ENCODE measurements at places on chromosomes 7 and 10.

GRCh38 chr10:25972631-25973030 is 38.6 kb downstream of the MYO3A start:
- no peak for DNase-seq

- DNase-seq, result no peak
Observed at GRCh38 chr10:13152296-13152695, 9.1 kb upstream of the MCM10 start.

GRCh38 chr7:44540592-44541027 is 520 bp downstream of the NPC1L1 start:
- no peak for DNase-seq

DNA sequence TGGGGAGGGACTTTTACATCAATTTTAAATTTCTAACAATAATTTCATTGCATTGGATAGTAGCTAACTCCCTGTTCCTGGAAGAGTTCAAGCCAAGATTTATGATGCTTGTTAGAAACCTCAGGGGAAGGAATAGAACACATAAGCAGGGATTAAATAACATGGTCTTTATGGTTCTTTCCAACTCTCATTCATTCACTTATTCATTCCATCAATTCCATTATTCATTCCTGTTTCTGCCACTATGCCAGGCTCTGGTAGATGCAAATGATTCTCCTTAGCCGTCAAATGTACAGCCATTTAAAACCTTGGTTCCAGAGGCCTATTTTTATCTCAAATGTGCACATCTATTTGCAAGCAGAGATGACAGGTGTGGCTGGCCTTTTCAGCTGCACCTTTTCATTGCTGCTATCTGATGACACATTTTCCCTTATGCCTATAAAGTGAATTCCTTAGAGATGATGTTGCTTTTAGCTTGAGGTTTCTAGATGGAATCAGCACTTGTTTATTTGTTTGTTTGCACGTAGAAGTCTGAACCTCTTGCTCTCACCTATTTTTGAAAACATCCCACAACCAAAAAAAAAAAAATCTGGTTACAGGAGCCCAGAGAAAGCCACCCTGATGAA is 205.7 kb upstream of the IGFBP3 start:
- no peak for DNase-seq

DNA sequence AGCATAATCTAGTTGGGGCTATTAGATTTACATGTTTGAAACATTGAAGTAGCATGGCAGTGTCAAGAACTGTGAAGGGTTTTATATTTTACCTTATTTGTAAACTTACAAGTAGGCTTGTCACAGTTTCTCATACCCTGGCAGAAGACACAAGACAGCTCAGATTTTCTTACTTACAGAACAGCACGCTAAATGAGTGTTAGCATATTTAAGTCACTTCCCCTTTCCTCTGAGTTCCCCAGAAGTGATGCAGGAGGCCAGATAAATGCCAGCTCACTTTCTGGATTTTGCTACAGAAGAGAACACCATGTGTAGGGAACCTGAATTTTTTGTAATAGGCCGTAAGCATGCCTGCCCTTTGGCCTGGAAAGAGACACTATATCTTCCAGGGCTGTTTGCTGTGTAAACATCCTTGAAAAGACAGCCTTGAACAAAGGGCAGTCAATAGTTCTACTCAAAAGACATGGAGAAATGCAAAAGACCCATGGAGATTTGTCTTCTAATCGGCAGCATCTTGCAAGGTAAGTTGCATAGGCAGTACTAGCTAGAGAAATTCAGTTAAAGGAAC is 279.1 kb downstream of the PHF14 start:
- no peak for DNase-seq

GRCh38 chr10:42543840-42544372 is 94.5 kb downstream of the ZNF33B start:
- no peak for DNase-seq

DNA sequence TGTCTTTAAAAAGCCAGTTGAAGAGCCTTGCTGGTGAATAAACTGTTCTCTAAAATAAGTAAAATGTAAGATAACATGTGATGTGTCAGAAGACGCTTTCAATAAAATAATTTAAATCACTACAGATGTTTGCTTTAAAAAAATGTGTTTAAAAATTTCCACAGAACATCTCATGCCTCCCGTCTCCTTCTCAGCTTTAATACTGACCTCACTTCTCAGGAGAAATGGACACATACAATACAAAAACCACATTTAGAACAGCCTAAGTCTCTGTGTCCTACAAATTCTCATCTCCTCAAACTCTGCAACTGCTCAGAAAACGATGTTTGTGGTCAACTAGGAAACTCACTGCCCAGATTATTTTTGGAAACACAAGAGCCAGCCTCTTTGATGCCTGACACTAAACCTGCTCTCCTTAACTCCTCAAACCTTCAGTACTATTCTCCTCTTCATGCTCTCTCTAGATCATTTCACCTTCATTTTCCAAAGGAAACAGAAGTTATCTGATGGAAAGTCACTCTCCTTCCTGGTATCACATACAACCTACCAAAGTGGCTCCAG is 120.3 kb downstream of the ZNF438 start:
- no peak for DNase-seq

- no peak for DNase-seq
Observed at GRCh38 chr7:155860461-155860839, 48.2 kb upstream of the SHH start.

DNA sequence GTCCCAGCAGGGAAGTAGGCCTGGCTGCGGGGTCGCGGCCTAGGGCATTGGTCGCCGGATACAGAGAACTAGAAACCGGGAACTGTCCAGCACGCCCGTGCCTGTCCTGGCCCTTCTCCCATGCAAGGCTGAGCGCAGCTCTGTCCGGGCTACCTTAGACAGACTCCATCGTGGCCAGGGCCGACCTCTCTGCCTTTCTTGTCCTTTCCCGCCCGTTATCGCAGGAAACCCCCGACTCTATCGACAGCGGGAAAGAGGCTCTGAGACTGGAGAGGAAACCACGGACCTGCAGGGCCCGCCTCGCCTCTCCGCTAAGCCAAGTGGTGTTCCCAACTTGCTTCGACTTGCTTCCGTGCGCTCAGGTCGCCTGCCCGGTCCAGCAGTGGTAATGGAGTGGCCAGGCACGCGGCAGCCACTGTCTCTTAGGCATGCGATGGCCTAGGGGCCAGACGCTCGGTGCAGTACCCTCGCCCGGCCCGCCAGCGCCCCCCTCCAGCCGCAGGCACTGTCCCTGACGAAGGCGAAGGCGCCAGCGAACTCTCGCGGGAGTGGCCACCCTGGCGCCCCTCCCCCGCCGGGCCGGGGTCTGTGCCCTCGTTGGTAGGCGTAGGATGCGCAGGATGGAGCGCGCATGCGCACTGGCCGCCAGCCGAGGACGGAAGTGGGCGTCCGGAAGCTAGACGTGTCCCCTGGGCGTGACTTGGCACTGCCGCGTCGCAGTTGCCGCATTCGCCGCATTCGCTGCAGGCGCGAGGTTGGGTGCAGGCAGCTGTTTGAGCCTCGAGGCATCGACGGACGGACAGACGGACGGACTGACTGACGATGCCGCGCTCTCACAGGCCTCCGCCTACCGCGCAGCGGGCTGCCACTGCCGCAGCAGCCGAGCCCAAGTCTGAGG is 54.4 kb downstream of the MCMBP start:
- no peak for DNase-seq

DNA sequence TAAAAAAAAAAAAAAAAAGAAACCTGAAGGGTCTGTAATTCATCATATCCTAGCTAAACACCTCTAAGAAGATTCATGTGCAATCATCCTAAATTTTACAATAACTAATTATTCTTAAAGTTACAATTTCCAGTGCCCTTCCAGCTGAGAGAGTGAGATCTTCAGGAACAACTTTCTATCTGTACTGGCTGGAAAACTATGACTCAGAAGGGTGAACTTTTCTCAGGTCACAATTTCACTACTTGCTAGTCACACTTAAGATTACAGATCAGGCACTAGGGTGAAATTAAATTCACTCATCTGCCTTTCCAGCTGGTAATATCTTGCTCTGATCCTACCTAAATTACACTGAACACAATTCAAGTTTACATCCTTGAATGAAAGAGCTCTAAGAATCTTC is 158.8 kb downstream of the ANK3 start:
- DNase-seq, result no peak

DNA sequence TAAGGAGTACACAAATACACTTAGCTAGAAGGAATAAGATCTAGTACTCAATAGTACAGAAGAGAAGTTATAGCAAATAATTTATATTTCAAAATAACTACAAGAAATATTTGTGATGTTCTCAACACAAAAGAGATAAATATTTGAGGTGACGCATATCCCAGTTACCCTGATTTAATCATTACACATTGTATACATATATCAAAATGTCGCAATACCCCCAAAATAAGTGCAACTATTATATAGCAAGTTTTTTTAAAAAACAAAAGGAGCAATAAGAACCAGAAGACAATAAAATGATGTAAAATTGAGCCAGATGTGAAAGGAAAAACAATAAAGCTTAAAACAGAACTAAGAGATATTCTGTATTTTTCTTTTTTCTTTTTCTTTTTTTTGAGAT is 59.3 kb upstream of the KIAA1217 start:
- no peak for DNase-seq

DNA sequence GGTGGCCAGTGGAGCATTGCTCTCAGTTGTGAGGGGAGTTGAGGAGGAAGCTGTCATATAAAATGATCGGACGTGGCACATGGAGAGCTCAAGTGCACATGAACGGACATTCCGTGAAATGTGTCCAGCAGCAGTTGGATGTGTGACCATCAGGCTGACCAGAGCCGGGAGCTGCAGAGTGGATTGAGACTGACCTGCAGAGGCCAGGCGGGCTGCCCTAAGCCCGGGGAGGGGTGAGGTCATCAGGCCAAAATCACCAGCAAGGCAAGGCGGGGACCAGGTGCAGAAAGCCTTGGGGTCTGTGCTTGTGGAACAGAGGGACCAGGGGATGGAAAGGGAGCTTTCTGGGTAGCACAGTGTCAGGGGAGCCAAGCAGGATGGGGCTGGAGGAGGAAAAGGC is 279.5 kb downstream of the CELF2 start:
- no peak for DNase-seq

- no peak for DNase-seq
Observed at GRCh38 chr7:73761854-73762658, 8.0 kb downstream of the CLDN3 start.

DNA sequence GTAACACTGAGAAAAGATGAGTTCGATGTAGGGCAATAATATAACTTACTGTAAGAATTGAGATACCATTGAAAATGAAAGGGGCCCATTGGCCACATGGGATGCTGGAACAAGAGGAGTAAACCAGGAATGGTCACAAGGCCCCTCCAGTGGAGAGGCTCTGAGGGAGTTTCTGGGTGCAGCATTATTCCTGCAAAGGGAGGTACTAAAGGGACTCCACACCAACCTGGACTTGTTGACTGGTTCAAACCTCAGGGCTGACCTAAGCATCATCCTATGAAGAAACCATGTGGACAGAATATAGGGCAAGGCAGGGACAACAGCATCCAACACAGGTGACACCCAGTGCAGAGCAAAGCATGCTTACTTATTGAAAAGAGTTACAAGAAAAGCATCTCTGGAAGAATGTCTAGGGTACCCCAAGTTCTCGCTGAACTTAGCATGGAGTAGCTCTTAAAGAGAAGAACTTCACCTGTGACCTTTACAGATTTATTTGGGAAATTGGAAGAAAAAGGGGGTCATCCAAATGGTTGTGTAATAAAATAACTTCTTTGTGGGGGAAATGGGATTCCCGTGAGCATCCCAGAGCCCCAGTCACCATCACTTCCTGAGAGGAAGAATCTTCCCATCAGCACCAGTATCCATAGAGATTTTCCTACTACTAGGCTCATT is 34.7 kb downstream of the PRSS2 start:
- no peak for DNase-seq
